Hypothalamus (tissue), 51 donors: ENCODE measurements at places on chromosomes 1 and 21.

GRCh38 chr1:243882276-243882675 lies 32.2 kb upstream of the AKT3 start:
- no peak for DNase-seq

DNA sequence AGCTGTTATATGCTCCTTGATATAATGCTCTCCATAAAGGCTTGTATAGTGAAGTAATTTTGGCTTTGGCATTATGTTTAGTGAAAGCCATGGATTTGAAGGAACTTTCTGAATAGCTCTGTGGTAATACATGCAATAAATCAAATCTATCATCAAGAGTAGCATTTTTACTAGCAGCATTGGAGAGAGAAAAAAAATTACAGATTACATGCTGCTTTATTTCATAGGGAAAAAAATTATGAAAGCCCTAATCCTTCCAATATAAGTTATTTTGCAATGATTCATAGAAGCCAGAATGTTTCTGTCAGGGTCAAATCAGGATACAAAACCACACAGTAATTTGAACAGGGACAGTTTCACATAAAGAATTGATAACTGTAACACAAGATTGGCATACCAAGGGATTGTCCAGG lies 250.0 kb downstream of the SPATA17 start:
- DNase-seq: no peak

GRCh38 chr1:168689726-168690602 lies 39.0 kb downstream of the DPT start:
- no peak for DNase-seq

GRCh38 chr1:48109390-48110013 lies 112.3 kb upstream of the TRABD2B start:
- DNase-seq: peak; percentile 16

- no peak for DNase-seq
These were observed 13.3 kb upstream of the CHI3L2 start for GRCh38 chr1:111214074-111214801.

DNA sequence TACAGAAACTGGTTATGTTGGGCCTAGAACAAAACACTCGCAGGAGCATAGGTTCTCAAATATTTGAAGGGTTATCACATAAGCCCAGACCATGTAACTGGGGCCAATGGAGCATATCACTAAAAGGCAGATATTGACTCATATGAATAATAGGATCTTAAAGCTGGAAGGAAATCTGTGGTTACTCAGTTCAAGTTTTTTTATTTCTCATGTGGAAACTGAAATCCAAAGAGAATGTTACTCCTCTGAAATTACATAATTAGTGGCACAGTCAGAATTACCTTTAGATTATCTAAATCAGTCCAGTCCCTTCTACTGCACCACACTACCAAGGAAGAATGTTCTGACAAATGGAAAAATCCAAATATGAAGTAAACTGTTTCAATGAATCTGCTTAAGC lies 12.0 kb downstream of the SLAMF8 start:
- no peak for DNase-seq

DNA sequence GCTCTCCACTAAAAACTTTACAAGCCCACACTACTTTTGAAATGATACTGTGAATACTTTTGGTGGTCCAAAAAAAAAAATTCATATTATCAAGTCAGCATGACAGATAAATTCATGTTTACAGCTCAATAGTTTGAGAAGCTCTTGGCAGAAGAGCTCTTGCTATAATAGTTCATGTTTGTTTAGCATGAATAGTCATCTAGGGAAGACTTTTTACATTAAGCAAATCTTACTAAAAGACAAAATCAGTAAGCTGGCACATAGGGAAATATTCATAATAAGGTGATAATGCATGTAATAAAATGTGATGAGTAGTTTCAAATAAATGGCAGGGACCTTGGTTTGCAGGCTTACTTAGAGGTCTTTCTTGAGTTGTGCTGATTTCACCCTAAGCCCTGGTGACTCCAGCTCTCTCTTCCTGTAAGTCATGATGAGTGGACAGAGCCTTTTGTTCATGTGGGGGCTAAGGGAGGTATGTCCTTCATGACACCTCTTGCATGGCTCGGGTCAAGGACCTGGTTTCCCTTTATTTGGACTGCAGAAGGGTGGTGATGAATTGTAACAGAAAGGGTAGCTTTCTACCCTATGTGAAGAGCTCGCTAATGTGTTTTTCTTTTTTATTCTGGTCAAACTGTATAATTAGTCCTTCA lies 166.7 kb downstream of the GABPA start:
- DNase-seq: no peak

GRCh38 chr1:61950418-61950817 lies 208.1 kb downstream of the PATJ start:
- no peak for DNase-seq

DNA sequence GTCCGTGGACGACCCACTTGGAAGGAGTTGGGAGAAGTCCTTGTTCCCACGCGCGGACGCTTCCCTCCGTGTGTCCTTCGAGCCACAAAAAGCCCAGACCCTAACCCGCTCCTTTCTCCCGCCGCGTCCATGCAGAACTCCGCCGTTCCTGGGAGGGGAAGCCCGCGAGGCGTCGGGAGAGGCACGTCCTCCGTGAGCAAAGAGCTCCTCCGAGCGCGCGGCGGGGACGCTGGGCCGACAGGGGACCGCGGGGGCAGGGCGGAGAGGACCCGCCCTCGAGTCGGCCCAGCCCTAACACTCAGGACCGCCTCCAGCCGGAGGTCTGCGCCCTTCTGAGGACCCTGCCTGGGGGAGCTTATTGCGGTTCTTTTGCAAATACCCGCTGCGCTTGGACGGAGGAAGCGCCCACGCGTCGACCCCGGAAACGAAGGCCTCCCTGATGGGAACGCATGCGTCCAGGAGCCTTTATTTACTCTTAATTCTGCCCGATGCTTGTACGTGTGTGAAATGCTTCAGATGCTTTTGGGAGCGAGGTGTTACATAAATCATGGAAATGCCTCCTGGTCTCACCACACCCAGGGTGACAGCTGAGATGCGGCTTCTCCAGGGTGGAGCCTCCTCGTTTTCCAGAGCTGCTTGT lies 32.4 kb downstream of the PRMT2 start:
- no peak for DNase-seq

- no peak for DNase-seq
These were observed 18.7 kb upstream of the PAPPA2 start for GRCh38 chr1:176444286-176444685.

DNA sequence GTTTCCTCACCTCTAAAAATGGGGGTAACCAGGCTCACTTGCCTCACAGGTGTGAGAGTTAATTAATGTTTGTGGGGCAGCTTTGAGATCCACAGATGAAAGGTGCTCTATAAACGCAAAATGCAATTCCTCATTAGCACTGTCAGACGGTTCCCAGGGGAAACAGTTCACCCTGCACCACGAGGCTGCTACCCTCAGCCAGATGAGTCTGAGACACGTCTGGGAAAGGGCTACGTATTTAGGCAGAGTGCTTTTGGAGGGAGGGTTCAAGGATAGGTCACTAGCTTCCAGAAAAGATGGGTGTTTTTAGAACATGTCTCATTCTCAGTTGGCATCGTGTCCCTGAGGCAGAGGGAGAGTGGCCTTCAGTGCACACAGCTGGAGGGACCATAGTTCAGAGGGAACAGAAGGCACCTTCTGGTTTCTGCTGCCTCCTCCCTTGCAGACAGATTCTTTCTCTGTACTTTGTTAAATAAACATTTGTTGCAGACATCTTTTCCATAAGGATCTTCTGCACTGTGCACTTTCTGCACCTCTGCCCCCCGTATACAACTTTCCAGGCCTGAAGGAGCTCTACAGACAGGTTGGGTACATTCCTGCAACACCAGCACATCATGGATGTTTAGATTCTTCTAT lies 139.9 kb downstream of the CLIC6 start:
- no peak for DNase-seq

DNA sequence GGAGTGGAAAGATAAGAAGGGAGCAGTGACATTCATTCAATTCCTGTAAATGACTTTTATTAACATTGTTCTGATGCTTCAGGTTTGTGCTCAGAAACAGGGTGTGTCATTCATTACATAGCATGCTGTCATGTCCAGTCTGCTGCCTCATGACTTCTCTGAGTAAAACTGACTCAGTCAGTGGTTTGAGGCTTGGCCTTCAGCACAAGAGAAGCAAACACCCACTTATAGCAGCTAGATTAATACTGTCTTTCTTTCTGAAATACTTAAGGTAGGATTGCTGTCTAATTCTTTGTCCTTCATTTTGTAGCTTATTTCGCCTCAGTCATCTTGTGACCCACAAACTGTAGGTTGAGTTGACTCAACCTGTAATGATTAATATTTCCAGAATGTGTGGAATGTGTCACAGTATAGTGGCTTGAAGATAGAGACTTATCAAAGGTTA lies 32.9 kb downstream of the RASAL2 start:
- DNase-seq: no peak

DNA sequence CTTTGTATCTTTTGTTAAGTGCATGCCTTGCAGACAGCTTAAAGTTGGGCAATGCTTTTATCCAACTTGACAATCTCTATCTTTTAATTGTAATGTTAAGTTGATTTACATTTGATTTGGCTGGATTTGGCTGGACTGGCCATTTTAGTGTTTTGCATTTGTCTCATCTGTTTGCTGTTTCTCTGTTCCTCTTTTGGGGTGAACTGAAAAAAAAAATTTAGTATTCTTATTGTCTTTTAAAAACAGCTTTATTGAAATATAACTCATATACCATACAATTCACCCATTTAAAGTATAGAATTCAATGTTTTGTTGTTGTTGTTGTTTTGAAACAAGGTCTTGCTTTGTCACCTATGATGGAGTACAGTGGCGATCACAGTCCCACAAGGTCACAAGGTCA lies 34.4 kb downstream of the DIPK1A start:
- no peak for DNase-seq

DNA sequence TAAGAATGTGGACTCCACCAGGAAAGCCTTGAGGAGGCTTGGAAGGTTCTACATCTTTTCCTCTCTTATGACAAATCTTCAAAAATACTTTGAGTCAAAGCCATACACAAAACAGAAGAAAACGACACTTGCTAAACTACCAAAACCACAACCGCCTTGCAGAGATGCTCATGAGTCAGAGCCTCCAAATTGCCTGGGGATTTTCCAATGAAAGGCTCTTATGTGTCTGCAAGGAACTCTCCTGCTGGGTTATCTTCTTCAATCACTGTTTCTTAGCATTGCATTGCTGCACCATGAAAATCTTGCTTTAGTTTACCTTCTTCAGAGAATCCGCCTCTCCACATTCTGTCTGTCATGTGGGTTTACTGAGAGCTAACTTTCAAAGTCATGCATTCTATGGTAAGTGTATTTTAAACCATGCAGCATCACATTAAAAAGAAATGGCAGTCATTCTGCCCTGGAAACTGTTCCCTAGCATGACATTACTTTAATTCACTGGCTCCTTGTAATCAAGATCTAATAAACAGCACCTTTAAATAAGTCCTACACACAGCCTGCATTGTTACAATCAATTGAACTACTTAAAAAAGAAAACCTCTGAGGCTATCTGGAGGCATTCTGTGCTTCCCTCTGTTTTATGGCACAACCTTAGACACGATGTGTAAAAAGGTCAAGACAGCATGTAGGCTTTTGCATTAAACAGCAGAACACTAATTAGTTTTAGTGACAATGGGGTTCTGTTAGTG lies 210.0 kb upstream of the FOXD3 start:
- DNase-seq: no peak

DNA sequence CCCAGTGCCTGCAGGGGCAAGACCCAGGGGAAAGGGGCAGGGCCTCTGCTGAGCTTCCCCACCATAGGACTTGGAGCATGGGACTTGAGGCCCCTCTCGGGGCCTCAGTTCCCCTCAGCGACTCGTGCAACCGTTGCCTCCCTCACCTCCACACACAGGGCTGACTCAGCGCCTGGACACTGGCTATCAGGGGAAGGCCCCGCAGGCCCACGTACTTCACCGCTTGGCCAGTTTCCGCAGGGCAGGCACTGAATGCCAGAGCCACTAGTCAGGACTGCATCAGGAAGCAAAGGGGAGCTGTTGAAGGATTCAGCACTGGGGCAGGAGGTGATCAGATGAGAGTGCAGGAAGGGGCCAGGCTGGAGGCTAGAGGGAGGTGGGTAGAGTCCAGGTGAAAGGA lies 15.5 kb upstream of the FAM131C start:
- no peak for DNase-seq

GRCh38 chr1:53945183-53945432 lies 391 bp downstream of the IFT25 start:
- DNase-seq: no peak

GRCh38 chr21:43605320-43606215 lies 53.7 kb downstream of the HSF2BP start:
- DNase-seq: no peak

DNA sequence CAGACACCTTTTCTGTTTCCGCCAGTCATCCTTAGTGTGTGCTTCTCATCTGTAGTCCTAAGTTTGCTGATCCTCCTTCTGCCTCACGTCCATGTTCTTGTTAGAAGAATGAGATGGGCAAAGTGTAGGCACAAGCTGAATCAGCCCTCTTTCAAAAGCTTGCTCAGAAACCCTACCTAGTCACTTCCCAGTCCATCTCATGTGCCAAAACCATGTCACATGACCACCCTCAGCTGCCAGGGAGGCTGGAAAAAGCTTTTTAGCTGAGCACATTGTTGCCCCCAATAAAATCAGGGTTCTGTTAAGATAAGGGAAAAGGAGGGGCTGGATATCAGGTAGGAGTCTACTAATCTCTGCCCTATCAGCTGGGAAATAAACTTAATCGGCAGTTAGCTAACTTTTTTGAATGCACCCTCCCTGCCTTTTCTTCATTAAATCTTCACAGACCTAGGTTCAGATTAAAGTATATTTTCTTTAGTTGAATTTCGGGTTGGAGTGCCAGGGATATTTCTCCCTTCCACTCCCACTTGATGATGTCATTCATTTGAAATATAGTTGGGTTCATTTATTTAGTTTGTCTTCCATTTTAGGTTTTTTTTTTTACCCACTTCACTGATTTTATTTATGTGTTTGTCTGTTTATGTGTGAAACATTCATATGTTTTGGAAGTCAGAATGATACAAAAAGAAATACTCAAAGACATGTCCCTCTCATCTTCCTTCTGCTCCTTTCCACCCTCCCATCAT lies 129.2 kb downstream of the ROR1 start:
- no peak for DNase-seq

DNA sequence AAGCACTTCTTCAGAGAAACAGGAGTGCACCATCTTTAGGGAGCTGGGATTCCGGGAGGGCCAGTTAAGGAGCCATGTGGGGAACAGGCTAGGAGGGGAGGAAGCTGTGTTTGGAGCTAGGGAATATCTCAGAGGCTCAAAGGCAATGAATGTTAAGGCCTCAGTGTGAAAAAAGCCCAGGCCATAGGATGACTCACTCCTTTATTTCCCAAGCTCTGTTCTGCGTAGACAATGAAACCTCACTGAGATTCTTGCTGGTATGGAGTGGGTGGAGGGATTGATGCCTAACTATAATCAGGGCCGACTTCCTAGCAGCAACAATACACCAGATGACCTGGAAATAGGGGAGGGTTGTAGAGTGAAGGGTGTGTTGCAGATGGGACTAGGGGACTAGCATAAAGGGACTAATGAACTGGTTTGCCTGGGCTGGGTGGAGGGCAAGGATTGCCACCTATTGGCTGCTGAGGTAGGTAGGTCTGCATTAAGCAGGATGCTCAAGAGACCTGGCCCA lies 2.1 kb downstream of the GNAT2 start:
- DNase-seq: no peak
